ENCODE measurements at places on chromosomes 4 and X. TPM values are rescaled to one million over a fixed set of nuclear protein-coding genes. Genes with fewer than 3 reads are reported as not detected.

Gene CYBB
- polyA plus RNA-seq: 12.6 TPM

DNA sequence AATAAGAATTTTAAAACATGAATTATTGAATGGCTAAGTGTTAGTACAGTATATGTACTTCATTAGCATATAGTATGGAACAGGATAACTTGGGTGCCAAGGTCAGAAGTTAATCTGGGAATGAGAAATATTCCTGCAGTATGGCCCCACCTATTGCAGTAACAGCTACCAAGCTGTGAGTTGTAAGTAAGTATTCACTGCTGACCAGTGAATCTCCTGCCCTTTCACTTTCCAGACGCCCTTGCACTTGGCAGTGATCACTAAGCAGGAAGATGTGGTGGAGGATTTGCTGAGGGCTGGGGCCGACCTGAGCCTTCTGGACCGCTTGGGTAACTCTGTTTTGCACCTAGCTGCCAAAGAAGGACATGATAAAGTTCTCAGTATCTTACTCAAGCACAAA is 105.1 kb downstream of the NFKB1 start:
- no peak for DNase-seq

DNA sequence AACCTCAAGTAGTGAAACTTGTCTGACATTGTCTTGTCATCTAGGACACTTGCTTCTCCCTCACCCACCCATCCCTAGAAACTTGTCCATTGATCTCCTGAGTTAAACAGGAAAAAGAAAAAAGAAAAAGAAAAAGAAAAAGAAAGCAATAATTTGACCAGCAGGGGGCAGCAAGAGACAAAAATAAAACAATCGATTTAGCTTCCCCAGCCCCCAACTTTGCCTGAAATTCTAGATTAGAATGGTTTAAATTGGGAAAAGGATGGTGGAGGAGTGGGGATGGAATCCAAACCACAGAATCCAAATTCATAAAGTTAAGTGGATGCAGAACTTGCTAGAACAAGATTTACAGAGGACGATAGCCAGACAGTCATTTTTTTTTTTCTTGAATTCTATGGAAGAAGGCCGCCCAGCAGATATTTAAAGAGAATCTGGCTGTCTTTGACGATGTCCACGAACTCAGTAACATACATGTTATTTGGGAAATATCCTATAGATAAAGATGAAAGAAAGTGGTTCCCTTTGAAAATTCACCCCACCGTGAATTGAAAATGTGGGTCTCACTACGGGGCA is 282.9 kb downstream of the USP46 start:
- DNase-seq: peak; percentile 76

Gene TREX2
- polyA plus RNA-seq: 0.37 TPM

DNA sequence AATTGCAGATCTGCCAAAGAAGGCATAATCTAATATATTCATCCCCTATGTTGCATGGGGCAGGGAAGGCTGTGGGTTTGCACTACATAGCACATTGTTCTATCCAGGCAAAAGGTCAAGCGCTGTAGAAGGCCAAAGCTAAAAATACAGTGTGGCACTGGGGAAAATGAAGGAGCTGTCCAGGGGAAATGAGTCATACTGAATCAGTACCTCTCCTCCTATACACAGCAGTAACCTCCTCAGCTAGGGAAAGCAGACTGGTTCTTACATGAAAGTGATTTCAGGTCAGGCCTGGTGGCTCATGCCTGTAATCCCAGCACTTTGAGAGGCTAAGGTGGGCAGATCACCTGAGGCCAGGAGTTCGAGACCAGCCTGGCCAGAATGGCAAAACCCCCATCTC is 31.0 kb upstream of the SLC25A4 start:
- DNase-seq: no peak

Gene CT45A5
- polyA plus RNA-seq: not detected

DNA sequence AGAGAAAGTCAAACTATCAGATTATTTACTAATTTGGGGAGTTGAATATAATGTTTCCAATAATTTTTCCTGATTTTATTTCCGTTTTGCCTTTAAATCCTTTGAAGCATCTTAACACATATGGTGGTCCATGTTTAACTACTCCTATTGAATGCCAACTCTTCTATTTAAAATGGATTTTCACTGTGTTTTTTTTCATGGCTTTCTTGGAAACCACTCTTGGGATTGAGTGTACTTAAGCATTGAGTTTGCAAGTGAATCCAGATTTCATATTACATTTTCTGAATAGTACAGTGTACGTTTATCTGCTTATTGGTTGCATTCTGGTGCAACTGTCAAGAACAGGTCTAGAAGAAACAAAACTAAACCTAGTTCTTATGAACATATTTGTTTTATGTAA is 45.6 kb downstream of the RAPGEF2 start:
- DNase-seq: no peak

Gene MAGEB10
- polyA plus RNA-seq: 0.07 TPM

Gene DGAT2L6
- polyA plus RNA-seq: 0.12 TPM

GRCh38 chrX:119541188-119541587 is 24.0 kb downstream of the STEEP1 start:
- no peak for DNase-seq

- no peak for DNase-seq
Measured at GRCh38 chr4:139834226-139834662, 168.6 kb downstream of the MGST2 start.

Gene TEX13C
- polyA plus RNA-seq: not detected

- no peak for DNase-seq
Measured at GRCh38 chr4:126742048-126742447, 890.7 kb upstream of the INTU start.

Gene HAUS7
- polyA plus RNA-seq: 27.5 TPM

Gene ATP1B4
- 0.05 TPM for polyA plus RNA-seq

- no peak for DNase-seq
Measured at GRCh38 chrX:131225078-131225477, 64.0 kb downstream of the IGSF1 start.

DNA sequence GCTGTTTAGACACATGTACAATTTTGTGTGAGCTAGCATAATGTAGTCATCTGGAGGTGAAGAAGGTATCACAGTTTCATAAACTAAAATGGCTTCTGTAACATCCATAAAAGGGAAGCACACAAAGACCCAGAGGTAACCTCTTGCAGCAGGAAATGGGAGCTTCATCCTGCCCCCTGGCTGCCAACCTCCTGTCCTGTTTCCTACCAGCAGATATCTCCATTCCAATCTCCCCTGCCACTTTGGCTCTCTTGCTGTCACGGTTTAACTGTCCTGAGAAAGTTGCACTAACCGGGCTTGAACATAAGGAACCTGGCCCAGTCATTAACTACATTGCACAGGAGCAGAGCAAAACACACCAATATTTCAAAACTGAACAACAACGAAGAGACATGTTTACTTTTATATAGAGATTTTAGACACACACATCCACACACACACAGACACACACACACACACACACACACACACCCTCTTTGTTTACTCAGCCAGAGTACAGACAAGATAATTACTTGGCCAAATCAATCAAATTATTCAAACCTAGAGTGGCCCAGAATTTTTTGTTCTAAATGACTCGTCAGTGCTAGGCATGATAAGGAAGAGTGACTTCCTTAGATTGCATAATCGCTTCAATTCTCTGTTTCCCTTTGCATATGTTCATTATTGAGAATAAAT is 24.2 kb downstream of the MID2 start:
- DNase-seq: no peak

Gene EVC2
- polyA plus RNA-seq: 8.4 TPM

- no peak for DNase-seq
Measured at GRCh38 chr4:1475277-1476139, 69.3 kb upstream of the NKX1-1 start.

Gene GUF1
- 34.6 TPM for polyA plus RNA-seq

Gene PNPLA4
- polyA plus RNA-seq: 25.2 TPM

GRCh38 chrX:68398291-68398690 is 35.0 kb downstream of the OPHN1 start:
- no peak for DNase-seq

DNA sequence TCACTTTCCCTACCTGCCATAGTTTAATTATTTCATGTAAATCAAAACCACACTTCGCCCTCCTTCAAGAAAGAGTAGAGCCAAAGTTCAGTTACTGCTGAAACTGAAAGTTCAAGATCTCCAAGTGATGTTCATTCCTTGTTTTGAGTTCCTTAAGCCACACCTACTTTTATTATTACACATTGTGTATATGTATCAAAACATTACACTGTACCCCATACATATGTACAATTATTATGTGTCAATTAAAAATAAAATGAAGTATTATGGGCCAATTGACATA is 892.3 kb upstream of the NDST4 start:
- no peak for DNase-seq

Gene ELMOD2
- polyA plus RNA-seq: 51.0 TPM

DNA sequence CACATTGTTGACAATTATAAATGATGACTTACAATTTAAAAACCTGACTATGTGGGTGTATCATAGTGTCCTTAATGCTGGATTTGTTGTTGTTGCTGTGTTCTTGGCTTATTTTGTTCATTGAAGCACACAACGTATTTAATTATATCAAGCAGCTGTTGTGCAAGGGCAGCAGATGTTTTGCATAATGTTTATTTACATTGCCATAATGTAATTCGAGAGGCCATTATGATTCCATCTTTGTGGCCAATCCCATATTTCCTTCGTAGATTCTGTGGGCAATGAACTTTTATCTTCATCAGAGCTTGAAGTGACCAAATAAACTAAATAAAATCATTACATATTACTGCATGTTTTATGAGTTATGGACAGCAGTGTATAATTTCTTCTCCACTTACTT is 422.6 kb upstream of the GALNTL6 start:
- DNase-seq: peak; percentile 25

GRCh38 chr4:10011885-10012284 is 9.4 kb downstream of the SLC2A9 start:
- no peak for DNase-seq

GRCh38 chr4:76067652-76068286 is 6.7 kb upstream of the ART3 start:
- DNase-seq: peak; percentile 70

Gene SERPINA7
- polyA plus RNA-seq: 0.12 TPM

DNA sequence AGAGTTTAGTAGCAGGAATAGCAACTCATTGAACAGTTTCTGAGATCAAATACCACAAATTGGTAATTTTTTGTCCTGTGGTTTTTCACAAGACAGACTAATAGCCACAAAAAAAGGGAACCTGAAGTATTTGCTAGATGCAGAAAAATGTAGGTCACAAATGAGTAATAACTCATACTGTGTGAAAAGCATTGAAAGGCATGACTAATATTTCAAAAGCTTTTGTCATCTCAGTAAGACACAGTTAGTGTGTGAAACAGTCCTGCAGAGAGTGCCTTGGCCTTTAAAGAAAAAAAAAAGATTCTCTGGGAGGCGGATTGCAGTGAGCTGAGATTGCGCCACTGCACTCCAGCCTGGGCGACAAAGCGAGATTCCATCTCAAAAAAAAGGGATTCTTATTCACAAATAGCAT is 31.4 kb upstream of the SLC25A31 start:
- DNase-seq: no peak

GRCh38 chr4:163566257-163566796 is 71.8 kb downstream of the TMA16 start:
- DNase-seq: no peak

DNA sequence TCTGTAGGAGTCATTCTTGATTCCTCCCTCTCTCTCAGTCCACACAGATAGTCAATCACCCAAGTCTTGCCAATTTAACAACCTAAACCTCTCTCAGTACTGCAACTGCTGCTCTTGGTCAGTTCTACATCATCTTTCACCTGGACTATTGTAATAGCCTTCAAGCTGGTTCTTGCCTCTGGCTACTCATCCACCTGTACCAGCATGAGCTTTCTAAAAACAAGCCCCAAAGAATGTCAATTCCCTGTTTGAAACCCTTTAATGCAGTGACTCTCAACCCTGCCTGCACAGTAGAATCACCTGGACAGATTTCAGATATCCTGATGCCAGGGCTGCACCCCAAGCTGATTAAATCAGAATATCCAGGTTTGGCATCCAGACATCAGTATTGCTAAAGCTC is 48.3 kb downstream of the VGLL1 start:
- DNase-seq: no peak

DNA sequence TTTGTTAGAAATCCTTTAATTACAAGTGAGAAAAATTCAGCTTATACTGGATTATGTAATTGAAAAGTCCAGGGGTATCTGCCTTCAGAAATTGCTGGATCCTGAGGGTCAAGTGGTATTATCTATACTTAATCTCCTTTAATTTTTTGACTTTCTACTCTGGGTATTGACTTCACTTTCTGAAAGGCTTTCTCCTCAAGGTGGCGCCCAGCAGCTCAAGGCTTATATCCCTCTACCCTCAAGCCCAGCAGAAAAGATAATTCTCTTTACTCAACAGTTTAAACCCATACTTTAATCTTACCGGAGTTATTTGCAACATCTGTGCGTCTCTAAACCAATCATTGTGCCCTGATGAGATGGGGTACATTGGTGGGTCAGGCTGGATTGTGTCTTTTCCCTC is 129.5 kb downstream of the LARP7 start:
- no peak for DNase-seq

GRCh38 chr4:53573696-53574095 is 17.6 kb downstream of the LNX1 start:
- no peak for DNase-seq

GRCh38 chrX:68724531-68725020 is 77.1 kb downstream of the STARD8 start:
- no peak for DNase-seq

Gene CENPVL1
- polyA plus RNA-seq: 0.28 TPM

Gene ITGB1BP2
- 2.8 TPM for polyA plus RNA-seq

DNA sequence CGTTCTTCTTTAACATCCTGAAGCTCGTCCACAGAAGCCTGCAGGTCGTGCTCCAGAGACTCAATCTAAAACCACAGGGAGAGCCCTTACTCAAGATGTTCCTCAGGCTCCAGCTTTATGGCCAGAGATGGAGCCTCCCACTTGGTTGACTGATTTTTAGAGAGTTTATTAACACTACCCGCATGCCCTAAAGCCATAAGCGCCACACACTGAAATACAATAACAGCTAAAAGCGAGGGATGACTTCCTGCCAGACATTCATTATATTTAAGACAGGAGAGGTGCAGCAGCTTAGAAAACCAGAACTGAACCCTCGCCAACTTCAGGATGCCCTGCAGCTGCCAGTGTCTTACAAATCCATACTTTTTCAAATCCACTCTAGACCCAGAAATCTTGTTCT is 42.0 kb downstream of the SOD3 start:
- DNase-seq: no peak

DNA sequence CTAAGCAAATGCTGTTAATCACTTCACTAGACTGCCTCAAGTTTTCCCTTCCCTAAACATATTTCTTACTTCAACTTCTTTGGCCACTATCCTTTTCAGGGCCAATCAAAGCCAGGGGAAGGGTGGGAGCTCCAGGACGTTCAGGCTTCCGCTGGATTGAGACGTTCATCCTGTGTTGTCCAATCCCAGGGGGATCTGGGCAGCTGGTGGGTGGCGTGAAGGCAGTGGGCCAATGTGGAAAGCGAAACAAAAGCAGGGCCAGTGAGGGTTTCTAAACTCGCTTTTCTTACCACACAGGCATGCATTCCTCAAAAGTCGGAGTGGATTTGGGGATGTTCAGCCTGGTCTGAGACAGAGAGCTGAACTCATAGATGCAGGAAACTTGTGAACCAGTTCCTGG is 7.6 kb downstream of the CXCL13 start:
- no peak for DNase-seq

Gene HSFX1
- polyA plus RNA-seq: 2.1 TPM

GRCh38 chr4:32031026-32031425 is 1310.9 kb downstream of the PCDH7 start:
- DNase-seq: no peak

All from left kidney (tissue), 8 donors.